ENCODE measurements at places on chromosomes 1 and 21. TPM values are rescaled to one million over a fixed set of nuclear protein-coding genes. Genes with fewer than 3 reads are reported as not detected.
A peak's percentile ranks its signal among the peaks of the same experiment; 100 is the strongest.

- DNase-seq = no peak
Observed at GRCh38 chr1:47207803-47208373, 18.1 kb upstream of the PDZK1IP1 start.

DNA sequence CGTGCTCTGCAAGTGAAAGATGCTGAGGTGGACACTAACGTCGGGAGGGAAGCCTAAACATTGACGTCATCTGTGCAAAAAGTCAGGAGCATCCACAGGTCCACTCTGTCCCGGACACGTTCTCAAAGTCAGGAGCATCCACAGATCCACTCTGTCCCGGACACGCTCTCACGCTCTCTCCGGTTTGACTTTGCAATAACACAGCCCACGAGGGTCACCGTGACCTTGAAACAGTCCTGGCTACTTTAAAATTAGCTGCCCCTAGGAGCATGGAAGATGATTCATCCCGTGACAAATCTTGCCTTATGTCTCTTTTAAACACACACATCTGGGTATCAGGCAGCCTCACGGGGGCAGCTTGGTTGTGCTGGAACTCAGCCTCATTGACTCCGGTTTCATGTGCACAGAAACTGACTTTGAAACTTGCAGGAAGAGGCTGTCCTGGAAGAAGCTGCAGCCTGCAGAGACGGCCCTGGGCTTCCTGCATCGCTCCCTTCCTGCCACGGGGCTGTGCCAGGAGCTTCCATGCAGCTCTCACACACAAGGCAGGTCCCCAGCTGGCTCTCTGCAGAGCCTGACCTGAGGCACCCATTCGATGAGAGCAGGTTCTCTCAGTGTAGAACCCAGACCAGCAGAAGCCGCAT, 18.1 kb upstream of the COL18A1 start:
- DNase-seq = peak; percentile 79

DNA sequence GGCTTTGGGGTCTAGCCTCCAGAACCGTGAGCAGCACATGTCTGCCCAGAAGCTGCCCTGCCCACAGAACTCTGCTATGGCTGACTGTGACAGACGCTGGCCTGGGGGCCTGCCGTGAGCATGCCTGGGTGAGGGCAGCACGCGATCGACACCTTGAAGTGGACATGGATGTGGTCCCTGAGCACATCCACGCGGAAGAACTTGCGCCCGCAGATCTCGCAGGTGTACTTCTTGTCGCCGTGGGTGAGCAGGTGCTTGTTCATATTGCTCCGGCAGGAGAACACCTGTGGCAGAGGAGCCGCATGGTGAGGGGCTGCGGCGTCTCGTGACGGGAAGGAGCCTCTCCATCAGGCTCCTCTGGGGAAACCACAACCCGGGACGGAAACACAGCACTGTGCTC, 56.0 kb downstream of the PRDM15 start:
- DNase-seq = peak; percentile 68

GRCh38 chr21:43825936-43826622, 36.7 kb downstream of the RRP1 start:
- DNase-seq = no peak

- DNase-seq = no peak
Observed at GRCh38 chr1:32125313-32125712, 17.5 kb downstream of the KPNA6 start.

VCAM1 gene
- 6.9 TPM for total RNA-seq

SERTAD4 gene
- total RNA-seq = 3.7 TPM

NPPB gene
- 7,162 TPM for total RNA-seq

NPHS2 gene
- total RNA-seq = not detected

DNA sequence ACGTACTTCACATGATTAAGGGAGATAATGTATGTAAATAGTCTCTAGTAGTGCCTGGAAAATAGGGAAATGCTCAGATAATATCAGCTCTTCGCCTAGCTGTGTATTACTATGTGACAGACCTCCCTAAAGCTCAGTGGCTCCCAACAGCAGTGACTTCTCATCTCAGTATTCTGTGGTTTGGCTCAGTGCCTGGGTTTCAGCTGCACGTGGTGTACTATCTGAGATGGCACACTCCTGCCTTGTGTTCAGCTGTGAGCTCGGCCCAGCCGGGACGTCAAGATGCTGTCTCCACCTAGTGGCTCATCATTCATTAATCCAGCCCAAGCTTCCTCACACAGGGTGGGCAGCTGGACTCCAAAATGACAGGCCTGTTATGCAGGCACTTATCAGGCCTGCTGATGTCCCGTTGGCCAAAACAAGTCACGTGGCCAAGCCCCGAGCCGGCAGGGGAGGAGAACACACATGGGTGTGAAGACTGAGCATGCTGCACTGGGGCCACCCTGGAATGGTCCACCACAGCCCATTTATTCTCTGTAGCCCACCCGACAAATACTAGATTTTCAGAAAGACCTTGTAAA, 17.8 kb downstream of the SLFNL1 start:
- peak; percentile 93 for DNase-seq

DCST2 gene
- 0.51 TPM for total RNA-seq

DNA sequence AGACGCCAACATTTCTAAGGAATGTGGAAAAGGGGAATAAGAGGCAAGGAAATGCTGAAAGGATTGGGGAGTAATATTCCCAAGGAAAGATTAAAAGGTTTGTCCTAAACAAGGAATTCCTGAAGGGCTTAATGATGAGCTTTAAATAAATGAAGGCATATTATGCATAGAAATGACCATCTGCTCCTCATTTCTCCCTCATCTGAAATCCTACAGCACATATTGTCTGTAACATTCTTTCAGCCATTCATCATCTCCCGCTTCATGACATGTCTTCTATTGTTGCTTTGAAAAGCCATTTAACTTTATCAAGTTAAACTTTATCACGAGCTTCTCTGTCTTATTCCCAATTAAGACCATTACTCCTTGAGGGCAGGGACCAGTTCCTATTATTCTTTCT, 608.7 kb upstream of the PLXNA2 start:
- DNase-seq = no peak

DNALI1 gene
- total RNA-seq = 3.0 TPM

DNA sequence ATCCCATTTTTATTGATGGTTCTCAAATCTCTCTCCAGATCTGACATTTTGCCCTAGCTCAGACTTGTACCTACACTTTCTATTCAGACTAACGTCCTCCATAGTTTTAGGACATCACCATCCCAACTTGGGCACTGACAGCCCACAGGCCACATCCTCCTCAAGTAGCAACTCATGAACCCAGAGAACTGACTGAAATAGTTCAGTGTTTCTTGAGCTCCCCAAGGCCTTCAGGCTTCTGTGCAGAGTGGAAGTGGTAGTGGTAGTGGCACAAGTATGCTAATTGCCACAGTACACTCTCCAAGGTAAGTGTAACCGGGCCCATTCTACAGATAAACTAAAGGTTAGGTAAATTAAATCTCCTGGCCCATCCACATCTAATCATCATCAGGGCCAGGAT, 112.6 kb downstream of the SLC45A1 start:
- DNase-seq = no peak

GRCh38 chr1:156794506-156795373, 21.9 kb downstream of the SH2D2A start:
- DNase-seq = no peak

- peak; percentile 6 for DNase-seq
Observed at GRCh38 chr1:36658838-36659237, 176.1 kb upstream of the CSF3R start.

DNA sequence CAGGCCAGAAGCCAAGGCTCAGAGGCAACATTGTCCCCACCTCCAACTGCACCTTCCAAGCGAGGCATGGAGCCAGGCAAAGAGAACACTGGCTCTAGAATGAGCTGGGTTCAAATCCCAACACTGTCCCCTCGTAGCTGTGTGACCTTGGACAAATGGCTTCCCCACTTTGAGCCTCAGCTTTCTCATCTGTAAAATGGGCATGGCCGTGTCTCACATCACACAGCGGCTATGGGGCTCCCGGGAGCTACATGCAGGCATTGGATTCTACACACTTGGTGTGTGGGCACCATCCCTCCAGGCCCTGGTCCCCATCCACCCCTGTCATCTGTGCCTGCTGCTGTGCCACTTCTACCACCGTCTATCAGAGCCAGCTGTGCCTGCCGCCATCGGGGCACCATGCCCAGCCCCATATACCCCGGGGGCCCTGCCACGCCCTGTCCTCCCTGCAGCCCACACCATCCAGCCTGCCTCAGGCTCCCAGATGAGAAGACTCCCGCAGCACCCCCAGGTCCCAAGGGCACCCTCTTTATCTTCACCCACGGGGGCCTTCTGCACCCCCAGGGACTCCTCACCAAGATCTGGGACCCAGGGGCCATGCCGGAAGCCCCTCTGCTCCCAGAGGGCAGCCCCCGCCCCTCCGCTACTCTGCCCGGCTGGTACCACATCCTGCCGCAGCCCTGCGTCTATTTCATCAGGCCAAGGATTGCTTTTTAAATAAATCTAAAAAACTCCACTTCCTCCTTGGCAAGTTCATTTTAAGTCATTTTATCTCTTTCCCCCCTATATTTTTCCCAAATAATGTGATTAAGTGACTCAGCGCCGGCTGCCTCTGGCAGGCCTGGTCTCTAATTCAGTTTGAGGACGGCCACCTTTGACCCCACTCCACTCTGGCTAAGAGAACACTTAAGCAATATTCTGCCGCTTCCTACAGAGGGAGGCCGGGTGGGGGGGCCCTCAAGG, 107.8 kb upstream of the TARDBP start:
- peak; percentile 49 for DNase-seq

NBPF4 gene
- total RNA-seq = not detected

- no peak for DNase-seq
Observed at GRCh38 chr1:56464294-56464693, 115.1 kb downstream of the PLPP3 start.

- no peak for DNase-seq
Observed at GRCh38 chr1:107532318-107532717, 391.5 kb downstream of the NTNG1 start.

OR2T11 gene
- not detected for total RNA-seq

- no peak for DNase-seq
Observed at GRCh38 chr1:162939035-162939434, 78.1 kb upstream of the CCDC190 start.

GRCh38 chr1:150609732-150610131, 19.7 kb downstream of the ENSA start:
- no peak for DNase-seq

DNA sequence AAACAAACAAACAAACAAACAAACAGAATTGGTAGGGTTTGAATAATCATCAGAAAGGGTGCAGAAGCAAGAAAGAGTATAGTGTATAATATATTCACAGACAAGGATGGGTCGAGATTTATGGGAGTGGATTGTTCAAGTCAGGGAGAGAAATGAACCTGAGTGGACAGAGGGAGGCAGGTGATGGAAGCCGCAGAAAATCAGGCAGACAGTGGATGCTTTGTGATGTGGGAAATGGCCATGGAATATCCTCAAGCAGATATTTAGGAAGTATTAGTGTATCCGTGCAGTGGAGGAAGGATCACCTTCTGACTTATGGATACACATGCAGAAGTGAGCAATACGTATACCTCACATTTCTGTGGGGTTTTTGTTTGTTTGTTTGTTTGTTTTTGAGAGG, 14.0 kb upstream of the SLC45A1 start:
- no peak for DNase-seq

- no peak for DNase-seq
Observed at GRCh38 chr1:184462155-184462554, 75.3 kb downstream of the C1orf21 start.

DNA sequence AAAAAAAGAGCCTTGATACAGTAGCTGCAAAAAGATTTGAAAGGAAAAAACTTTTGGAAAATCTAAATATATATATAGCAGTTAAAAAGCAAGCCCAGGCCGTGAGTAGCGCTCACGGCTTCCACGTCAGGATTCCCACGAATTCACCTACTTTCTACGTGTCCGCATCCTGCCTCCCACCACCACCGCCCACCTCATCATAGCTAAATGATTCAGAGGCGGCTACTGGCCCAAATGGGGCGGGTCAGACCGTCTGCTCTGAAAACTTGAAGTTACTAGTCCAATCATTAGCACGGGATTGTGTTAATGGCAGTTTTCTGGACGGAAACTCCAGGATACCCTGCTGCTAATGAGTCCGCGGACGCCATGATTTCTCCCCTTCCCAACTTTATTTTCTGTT, 1.3 kb upstream of the CCSAP start:
- DNase-seq = no peak

DNA sequence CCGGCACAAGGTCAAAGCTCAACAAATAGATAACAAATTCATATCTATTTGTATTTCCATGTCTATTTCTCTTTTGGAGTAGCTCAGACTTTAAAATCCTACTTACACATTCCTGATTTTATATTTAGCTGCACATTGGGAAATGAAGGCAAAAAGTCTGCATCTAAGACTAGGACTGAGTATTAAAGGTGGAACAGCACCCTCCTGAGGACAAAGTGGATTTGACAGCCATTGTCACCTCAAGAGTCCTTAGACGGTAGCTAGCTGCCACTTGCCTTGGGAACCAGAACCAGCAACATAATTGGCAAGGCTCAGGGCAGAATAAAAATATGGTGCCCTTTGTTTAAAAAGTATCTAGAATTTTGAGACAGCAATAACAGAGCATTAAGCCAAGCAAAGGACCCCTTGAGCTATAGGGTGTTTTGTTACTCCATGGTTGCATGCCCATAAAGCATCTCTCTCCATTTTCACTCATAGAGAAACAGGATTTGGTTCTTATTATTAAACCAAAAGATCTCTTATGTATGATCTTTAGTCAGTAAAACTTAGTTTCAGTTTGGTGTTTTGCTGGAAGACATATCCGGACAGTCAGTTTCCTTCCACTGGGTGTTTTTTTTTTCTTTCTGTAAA, 30.0 kb upstream of the SGIP1 start:
- no peak for DNase-seq

DNA sequence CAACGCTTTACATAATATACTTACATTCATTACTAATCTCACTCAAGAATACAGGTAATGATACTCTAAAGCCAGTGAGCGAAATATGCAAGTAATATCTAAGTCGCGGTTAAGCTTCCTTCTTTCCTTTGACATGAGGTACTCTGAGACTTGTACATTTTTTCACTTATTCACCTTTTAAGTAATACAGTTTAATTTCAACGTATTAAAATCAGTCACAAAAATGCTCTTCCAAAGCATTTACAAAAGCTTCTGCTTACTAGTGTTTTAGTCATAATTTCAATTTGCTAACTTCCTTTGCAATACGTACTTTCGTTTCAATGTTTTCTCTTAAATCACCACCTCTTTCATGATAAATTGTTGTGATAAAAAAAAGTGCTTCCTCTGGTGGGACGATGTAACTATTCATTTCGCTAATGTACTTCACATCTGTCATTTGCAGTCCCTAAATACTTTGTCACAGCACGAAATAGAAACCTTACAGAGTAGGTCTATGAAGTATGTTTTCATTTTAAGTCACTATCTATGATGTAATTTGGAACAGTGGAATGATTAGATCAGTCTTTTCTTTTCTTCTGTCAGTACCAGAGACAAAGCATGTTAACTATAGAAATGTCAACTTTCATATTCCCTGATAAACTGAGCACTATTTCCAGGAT, 34.0 kb upstream of the ADGRL4 start:
- no peak for DNase-seq

GRCh38 chr1:237171454-237172117, 129.6 kb downstream of the RYR2 start:
- no peak for DNase-seq

- DNase-seq = no peak
Observed at GRCh38 chr1:159071970-159072582, 4.5 kb downstream of the AIM2 start.

MLLT11 gene
- 58.7 TPM for total RNA-seq

FCRL6 gene
- total RNA-seq = 0.16 TPM
